Activated CD4-positive, alpha-beta T cell treated with anti-CD3 and anti-CD28 coated beads for 36 hours (primary cell): ENCODE measurements at places on chromosomes 7 and 10. TPM values are rescaled to one million over a fixed set of nuclear protein-coding genes. Genes with fewer than 3 reads are reported as not detected.

DNA sequence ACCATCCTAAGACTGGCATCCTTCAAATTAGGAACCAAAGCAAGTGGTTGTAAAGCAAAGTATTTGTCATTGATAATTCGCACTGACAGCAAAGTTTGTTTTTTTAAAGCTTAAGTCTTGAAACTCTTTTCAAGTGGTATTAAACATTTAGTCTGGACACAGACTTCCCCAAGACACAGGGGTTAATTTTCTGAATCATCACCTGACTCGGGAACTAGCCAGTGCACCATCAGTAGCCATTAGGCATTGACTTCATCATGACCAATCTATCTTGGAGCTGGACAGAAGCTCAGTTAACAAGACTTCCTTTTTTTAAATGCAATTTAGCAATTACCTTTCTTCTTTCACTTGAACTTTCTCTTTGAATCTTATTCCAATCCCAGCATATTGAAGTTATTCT lies 210.6 kb downstream of the ZNF365 start:
- H3K4me3 ChIP-seq = no peak overlapping the region
- H3K27ac ChIP-seq = no peak overlapping the region
- peaks cover 12% of the 10 kb centered on the region for H3K27me3 ChIP-seq
- DNase-seq = no peak
- no peaks in the 10 kb centered on the region for H3K4me1 ChIP-seq

DNA sequence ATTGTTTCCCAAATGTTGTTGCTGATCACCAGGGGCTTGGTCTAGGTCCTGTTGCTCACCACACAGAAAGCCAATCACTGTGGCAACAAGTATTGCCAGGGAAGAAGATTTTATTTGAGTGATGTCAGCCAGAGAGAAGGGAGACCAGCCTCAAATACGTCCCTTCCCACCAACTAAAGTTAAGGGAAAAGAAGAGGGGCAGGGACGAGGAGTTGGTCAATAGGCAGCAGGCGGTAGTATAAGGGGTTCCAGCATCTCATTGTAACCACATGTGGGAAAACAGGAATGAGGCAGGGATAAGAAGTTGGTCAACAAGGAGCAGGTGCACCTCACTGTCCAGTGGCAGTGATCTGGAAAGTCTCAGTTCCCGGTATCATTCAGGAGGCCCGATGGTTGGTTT lies 138.9 kb upstream of the KCNMA1 start:
- no peaks in the 10 kb centered on the region for H3K4me1 ChIP-seq
- H3K27me3 ChIP-seq = no peaks in the 10 kb centered on the region
- peaks cover 3% of the 10 kb centered on the region for H3K36me3 ChIP-seq
- no peak for DNase-seq
- no peak overlapping the region for H3K4me3 ChIP-seq

- no peak overlapping the region for H3K4me3 ChIP-seq
- no peaks in the 10 kb centered on the region for H3K27me3 ChIP-seq
- no peak overlapping the region for H3K27ac ChIP-seq
- no peaks in the 10 kb centered on the region for H3K36me3 ChIP-seq
- H3K4me1 ChIP-seq = no peaks in the 10 kb centered on the region
- DNase-seq = no peak
These were observed 32.9 kb upstream of the PHYHIPL start for GRCh38 chr10:59143544-59143943.

GRCh38 chr7:68700414-68700813 lies 897.9 kb upstream of the AUTS2 start:
- H3K4me1 ChIP-seq = no peaks in the 10 kb centered on the region
- H3K36me3 ChIP-seq = no peaks in the 10 kb centered on the region
- H3K27ac ChIP-seq = no peak overlapping the region
- H3K4me3 ChIP-seq = no peak overlapping the region
- no peaks in the 10 kb centered on the region for H3K27me3 ChIP-seq
- DNase-seq = no peak

GRCh38 chr10:78756604-78757343 lies 312.0 kb upstream of the ZMIZ1 start:
- no peaks in the 10 kb centered on the region for H3K36me3 ChIP-seq
- H3K4me3 ChIP-seq = no peak overlapping the region
- peak; percentile 66 for DNase-seq
- peaks cover 12% of the 10 kb centered on the region for H3K4me1 ChIP-seq
- peak overlapping the region; percentile 7 for H3K27ac ChIP-seq

DNA sequence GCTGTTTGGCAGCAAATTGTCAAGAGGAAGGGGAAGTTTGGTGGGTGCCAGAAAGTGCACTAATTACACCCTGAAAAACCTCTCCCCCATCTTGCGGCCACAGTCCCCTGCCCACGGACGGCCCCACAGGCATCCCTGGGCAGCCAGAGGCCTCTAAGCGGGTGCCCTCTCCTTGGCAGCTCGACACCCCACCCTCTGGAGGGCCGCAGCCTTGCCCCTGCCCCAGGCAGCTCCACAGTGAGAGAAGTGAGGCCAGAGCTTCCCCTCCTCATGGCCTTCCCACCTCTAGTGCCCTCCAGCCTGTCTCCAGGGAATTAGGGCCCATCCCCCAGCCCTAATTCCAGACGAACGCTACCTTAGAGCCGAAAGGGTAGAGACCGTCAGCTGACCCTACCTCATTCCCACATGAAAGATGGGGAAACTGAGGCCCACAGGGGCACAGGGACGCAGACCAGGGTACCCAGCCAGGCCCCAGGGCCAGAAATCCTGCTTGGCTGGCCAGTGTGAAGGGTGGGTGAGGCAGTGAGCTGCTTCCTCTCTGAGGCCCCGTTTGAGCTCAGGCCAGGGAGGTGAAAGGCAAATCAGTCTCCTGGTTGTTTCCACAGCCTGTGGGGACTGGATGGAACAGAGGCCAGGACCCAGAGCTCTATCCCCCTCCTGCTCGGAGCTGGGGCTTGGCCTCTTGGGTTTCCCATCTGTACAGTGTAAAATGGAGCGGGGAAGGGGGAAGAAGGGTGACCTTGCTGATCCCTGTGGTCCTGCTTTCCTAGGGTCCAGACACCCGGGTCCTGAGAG lies 10.0 kb downstream of the ZCCHC24 start:
- no peaks in the 10 kb centered on the region for H3K27me3 ChIP-seq
- no peaks in the 10 kb centered on the region for H3K36me3 ChIP-seq
- H3K4me3 ChIP-seq = no peak overlapping the region
- peak; percentile 2 for DNase-seq
- H3K27ac ChIP-seq = no peak overlapping the region
- H3K4me1 ChIP-seq = peaks cover 14% of the 10 kb centered on the region

DNA sequence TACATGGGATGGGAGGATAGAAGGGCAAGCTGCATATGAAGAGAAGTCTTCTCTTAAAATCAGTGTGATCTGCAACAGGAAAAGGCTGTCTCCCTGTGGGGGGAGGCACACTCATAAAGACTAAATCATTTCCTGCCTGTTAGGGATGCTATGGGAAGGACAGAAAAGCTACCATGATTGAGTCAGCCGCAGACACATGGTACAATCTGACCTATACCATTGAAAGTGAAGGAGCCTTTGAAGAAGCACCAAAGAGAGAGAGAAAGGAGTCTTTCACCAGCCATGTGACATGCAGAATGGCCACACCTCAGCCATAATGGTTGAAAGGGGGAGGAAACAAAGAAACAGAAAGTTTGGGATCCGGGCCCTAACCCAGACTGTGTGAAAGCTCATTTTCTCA lies 29.1 kb downstream of the NUDCD3 start:
- H3K4me3 ChIP-seq = peak overlapping the region; percentile 55
- peaks cover 68% of the 10 kb centered on the region for H3K4me1 ChIP-seq
- H3K27me3 ChIP-seq = no peaks in the 10 kb centered on the region
- DNase-seq = peak; percentile 65

DNA sequence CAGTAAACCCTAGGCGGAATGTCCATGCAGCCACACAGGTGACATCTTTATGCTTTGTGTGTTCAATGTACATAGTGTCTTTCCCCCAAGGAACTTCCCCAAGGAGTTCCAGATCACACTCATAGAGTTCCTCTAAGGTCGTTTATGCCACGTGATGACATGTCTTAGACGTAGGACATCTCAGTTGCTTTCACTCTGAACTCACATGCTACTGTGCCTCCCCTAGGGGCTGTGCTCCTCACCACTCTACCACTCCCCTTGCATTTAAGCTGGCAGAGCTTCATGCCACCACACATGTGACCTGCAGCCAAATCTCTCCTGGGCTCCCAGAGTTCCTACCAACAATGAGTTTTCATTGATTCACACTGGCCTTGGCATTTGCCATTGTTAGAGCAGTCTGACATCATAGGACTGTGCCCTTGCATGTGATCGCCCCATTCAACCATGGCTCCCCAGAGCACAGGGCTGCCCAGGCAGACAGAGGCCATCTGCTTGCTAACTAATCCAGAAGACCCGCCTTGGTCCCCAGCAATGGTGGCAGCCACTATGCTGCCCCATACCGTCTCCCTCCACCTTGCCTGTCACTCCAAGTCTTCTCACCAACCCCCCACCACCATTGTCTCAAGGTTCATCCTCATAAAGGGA lies 95.3 kb upstream of the MACROH2A2 start:
- peaks cover 3% of the 10 kb centered on the region for H3K27me3 ChIP-seq
- no peak for DNase-seq
- H3K4me3 ChIP-seq = no peak overlapping the region
- no peaks in the 10 kb centered on the region for H3K4me1 ChIP-seq
- H3K27ac ChIP-seq = no peak overlapping the region
- no peaks in the 10 kb centered on the region for H3K36me3 ChIP-seq

- H3K4me1 ChIP-seq = no peaks in the 10 kb centered on the region
- no peak overlapping the region for H3K4me3 ChIP-seq
- no peak overlapping the region for H3K27ac ChIP-seq
- DNase-seq = no peak
These were observed 127.5 kb upstream of the PLXNA4 start for GRCh38 chr7:132703742-132704141.

GRCh38 chr10:1855911-1856310 lies 118.6 kb upstream of the ADARB2 start:
- H3K27ac ChIP-seq = no peak overlapping the region
- DNase-seq = no peak
- H3K27me3 ChIP-seq = no peaks in the 10 kb centered on the region
- H3K36me3 ChIP-seq = no peaks in the 10 kb centered on the region

GRCh38 chr10:131514454-131514853 lies 202.9 kb upstream of the TCERG1L start:
- H3K27ac ChIP-seq = no peak overlapping the region
- H3K27me3 ChIP-seq = peaks cover 6% of the 10 kb centered on the region
- no peaks in the 10 kb centered on the region for H3K36me3 ChIP-seq
- no peak overlapping the region for H3K4me3 ChIP-seq
- no peaks in the 10 kb centered on the region for H3K4me1 ChIP-seq

The ABCC2 gene
- total RNA-seq = 1.6 TPM

The PPP1R17 gene
- total RNA-seq = not detected

The CFAP43 gene
- 0.09 TPM for total RNA-seq

The ICA1 gene
- 1.0 TPM for total RNA-seq
